Stimulated activated CD8-positive, alpha-beta memory T cell treated with anti-CD3 and anti-CD28 coated beads, Interleukin-4, amount 100 ng/mL, for 4 hours (primary cell): ENCODE measurements at places on chromosomes 3 and 15.

- no peak for DNase-seq
Observed at GRCh38 chr3:130711565-130712324, 34.9 kb downstream of the PIK3R4 start.

GRCh38 chr3:44682182-44682896 lies 30.1 kb upstream of the ZNF502 start:
- no peak for DNase-seq

DNA sequence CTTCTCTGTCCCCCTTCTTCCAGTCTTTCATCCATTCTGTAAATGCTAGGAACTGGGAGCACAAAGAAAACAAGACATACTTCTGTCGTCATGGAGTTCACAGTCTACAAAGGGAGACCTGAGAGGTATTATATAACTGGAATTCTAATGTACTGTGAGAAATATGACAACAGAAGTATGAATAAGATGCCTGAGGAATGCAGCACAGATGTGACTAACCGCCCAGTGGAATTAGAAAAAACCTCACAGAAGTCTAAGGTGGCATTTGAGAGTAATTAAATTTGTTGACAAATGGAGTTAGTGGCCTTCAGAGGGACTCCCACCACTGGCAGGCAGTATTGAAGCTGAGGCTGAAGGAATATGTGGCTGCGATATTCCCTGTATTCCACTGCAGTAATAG lies 168.5 kb upstream of the FAM3D start:
- no peak for DNase-seq

- DNase-seq: no peak
Observed at GRCh38 chr3:197603317-197603933, 47.7 kb upstream of the BDH1 start.

GRCh38 chr15:101305820-101306255 lies 10.8 kb upstream of the SNRPA1 start:
- no peak for DNase-seq

GRCh38 chr15:60417112-60417511 lies 19.3 kb upstream of the ANXA2 start:
- no peak for DNase-seq

DNA sequence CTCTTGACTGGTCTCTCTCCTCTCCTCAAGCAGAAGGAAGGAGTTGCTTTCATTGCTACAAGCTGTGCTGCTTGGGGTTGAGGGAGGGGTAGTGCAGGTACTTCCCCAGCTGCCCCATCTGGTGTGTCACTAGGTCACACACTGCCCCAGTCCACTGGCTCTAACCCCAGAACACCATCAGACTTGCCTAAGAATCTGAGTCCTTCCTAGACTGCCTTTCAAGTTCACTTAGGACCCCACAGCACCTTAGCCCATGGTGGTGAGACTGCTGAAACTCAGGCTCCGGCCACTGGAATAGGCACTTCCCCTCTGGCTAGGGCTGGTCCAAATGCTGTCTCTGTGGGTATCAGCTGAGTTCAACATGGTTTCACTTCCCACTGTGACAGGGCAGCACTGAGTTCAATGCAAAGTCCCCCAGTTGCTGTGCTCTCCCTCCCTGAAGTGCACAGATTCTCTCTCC lies 279.7 kb upstream of the GOLGA6L4 start:
- no peak for DNase-seq

DNA sequence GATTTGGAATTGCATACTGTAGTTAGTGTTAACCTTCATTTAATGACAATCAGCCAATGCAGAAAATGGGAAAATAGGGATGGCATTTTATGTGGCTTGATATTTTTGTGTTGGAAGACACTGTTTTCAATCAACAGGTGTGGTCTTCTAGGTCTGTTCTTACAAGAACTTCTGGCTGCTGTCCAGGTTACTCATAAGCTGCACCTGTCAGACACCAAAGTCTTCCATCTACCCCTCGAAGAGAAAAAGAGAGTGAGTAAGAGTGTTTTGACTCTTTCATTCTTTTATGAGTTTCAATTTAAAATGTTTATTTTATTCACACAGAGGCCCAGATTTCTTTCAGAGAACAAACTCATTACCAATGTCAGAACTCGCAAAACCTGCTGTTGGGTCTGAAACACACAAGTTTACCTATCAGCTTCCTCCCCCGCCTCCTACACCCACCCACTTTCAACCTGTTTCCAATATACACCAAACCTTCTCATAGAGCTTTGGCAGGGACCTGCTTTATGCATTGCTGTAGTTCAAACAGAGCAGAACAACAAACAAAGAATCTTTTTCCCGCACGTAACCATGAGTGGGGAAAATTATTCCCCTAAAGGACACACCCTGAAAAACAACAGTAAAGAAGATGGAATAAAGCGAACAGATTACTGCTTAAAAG lies 767.7 kb upstream of the ALCAM start:
- no peak for DNase-seq

DNA sequence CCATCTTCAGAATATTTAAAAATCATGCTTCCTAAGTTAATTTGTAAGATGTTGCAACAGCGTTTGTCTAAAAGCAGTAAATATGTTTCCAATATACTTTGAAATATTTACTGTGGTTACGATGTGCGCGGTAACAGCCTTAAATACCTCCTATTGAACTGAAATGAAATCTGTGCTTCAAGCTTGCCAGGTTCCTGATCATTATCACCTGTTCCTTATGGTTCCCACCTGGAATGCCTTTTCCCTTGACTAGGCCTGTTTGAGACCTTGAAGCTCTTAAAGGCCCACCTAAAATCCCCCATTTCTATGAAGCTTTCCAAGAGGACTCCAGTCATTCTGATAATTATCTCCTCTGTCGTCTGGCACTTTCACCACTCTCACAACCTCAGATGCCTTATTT lies 146.7 kb downstream of the NAALADL2 start:
- DNase-seq: no peak

- no peak for DNase-seq
Observed at GRCh38 chr15:85649372-85649771, 145.4 kb downstream of the KLHL25 start.

GRCh38 chr15:91981821-91982800 lies 128.6 kb downstream of the SLCO3A1 start:
- no peak for DNase-seq

DNA sequence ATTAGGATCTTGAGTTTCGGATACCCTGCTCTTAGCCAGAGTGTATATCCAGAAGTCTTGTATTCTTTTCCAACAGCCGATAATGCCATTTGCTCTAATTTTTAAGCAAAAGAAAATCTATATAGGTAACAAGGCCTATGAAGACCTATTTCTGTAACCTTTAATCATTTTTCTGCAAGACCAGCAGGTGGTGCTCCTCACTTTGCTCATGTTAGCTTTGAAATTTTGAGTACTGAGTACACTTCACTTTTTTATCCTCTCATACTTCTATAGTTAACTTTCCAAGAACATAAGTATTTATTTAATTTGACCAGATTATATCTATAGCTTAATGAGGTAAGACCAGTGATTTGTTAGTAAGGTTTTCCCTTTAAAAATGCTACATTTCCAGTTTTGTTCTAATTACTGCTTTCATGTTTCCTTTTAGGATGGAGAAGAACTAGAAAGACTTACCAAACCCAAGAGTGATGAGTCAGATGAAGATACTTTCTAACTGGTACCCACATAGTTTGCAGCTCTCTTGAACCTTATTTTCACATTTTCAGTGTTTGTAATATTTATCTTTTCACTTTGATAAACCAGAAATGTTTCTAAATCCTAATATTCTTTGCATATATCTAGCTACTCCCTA lies 20.5 kb downstream of the SLC35A5 start:
- DNase-seq: no peak

GRCh38 chr3:134938029-134938525 lies 143.0 kb downstream of the EPHB1 start:
- DNase-seq: no peak

DNA sequence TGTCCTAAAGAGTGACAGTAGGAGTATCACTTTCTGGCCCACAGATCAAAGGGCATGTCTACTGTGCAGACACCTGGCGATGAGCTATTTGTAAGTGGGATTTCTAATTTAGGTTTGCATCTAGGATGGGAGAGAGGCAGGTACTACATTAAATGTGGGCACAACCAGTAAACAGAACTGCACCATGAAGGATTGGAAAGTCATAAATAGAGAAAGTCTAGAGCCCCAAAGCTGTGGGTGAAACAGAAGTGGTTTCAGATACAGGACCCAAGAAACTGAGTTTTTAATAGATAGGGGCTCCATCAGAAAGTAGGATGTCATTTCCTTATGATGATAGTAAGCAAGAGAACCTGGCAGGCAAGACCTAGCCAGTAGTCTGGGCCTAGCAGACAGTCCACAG lies 35.2 kb upstream of the SPPL2A start:
- DNase-seq: no peak

DNA sequence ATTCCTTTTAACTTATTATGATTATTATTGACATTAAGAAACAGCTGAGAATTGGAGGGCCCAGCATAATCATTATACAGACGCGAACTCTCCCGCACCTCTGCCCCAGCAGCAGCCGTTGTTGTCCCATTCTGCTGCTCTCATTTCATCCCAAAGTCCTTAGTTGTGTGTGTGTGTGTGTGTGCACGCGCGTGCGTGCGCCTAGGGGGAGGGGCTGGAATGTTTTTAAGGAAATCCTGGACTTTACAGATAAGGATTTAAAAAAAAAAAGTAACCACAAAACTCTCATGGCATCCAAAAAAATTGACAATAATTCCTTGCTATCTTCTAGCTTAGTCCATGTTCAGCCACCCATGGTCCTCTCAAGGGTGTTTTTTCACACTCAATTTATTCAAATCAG lies 134.2 kb downstream of the WNT7A start:
- DNase-seq: no peak
